Foreskin keratinocyte (primary cell): ENCODE measurements at places on chromosomes 12 and 14.

DNA sequence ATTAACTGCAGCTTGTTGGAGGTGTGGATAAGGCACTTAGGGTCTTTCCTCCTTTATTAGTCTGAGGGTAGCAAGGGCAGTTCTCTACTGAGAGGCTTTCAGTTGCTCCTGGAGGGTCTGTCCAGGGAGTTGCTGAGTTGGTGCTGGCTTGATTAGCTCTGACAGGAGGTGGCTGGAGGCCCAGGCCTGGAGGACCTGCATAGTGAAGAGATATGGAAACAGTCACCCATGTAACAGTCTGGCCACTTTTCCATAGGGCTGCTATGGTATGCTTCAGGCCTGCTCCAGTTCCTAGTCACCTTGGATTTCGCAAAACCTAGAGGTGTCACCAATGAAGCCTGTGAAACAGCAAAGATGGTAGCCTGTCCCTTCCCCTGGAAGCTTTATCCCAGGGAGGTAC, 143.3 kb upstream of the SLC38A2 start:
- DNase-seq, result no peak

- no peak for DNase-seq
Measured at GRCh38 chr12:30706476-30706875, 10.8 kb upstream of the IPO8 start.

DNA sequence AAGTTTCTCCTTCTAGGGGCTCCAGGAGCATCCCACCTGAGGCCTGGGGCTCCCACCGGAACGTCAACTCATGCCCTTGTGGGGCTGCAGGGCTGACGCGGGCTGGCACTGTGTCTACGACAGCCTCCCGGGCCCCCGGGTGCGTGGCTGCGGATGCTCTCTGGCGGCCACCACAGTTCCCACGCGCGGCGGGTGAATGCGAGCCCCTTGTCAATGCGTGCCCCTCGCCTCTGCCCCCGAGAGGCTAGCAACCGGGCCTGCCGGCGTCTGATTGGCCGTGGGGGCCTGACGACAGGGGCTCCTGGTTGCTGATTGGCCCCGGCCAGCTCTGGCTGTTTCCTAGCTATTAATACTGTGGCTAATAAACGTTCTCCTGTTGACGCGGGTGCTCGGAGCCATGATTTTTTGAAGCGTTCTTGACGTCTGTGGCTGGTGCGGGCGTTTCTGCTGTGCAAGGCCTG, 1.8 kb upstream of the MEG3 start:
- no peak for DNase-seq

DNA sequence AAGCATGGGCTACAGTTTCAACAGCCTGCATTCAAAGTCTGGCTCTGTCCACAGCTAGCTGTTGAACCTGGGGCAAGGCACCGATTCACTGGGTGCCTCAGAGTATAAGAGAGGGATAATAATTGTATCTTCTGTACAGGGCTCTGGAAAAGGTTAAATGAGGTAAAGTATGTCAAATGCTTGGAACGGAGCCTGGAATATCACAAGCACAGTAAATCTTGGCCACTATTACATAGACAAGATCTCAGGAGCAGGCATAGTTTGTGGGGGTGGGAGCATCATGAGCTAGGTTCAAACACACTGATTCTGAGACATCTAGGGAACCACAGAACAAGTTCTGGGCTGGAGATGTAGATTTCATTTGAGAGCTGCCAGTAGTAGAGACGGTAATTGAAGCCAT, 203.7 kb upstream of the NUDT4 start:
- DNase-seq, result no peak

- DNase-seq, result no peak
Measured at GRCh38 chr12:29048787-29049186, 100.3 kb upstream of the FAR2 start.

DNA sequence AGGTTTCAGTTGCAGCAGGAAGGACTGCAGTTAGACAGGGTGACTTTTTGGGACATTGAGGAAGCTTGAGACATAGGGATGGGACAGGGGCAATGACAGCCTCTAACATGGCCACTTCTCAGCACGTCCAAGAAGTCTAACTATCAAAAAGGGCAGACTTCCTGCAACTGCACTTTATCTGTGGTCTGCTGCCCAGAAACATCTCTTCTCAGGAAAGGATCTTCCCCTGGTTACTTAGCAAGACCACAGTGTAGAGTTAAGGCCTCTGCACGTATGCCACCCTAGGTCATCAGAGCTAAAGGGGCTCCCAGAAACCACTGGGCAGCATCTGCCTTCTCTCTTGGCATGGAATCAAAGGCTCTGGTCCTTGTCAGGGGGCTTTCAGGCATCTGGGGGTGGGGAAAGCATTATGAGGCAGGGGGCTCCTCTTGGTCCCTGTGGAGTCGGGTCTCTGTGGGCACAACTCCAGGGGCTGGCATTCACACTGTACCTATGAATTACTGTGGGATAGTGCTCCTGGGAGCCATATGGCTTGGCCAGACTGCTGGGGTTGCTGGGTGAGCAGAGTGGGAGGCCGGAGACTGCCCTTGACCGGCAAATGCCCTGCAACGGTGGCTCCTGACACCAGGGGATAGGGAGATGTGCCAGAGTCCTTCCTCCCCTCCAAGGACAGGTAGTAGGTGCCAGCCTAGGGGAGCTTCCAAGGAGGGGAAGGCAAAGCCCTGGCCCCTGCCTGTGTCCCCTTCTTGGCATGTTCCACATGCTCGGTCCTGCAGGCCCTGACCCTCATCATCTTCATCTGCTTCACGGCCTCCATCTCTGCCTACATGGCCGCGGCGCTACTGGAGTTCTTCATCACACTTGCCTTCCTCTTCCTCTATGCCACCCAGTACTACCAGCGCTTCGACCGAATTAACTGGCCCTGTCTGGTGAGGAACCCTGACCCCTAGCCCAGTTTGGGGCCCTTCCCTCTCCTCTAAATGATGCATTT, 1.0 kb downstream of the CMTM5 start:
- no peak for DNase-seq

GRCh38 chr12:65122703-65123102, 1.6 kb upstream of the WIF1 start:
- no peak for DNase-seq

DNA sequence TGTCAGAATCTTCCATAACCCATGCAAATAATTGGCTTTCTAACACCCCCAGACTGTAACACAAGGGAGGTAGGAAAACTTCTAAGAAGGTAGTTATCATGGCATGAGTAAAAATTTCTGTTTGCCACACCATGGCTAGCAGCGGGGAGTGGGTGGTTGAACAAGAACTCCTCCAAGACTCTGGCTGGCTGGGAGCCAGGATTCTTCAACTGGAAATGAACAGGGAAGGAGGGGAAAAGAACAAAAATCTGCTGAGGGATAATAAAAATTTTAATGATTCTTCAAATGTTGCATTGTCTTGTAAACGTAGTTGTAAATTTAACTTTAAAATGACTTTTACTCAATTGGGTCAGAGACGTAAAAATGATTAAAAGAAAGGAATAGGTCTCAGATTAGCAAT, 78.9 kb downstream of the AKAP6 start:
- DNase-seq, result no peak

DNA sequence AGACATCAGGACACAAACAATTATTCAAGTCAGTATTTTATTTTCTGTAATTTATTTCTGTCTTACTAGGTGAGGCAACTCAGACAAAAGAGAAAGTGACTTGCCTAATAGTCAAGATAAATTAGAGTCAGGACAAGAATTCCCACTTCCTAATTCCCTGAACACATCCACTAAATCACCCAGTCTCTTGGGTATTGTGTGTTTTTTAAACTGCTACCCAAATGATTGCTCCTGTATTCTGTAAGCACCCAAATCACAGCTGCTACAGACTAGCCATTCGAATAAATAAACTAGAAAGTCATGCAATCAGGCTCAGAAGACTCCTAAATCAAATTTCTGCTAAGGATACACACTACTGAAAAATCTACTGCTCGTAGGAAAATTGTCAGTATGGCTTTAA, 263.0 kb downstream of the DUSP6 start:
- no peak for DNase-seq

GRCh38 chr12:41073633-41074472, 114.3 kb upstream of the PDZRN4 start:
- no peak for DNase-seq

DNA sequence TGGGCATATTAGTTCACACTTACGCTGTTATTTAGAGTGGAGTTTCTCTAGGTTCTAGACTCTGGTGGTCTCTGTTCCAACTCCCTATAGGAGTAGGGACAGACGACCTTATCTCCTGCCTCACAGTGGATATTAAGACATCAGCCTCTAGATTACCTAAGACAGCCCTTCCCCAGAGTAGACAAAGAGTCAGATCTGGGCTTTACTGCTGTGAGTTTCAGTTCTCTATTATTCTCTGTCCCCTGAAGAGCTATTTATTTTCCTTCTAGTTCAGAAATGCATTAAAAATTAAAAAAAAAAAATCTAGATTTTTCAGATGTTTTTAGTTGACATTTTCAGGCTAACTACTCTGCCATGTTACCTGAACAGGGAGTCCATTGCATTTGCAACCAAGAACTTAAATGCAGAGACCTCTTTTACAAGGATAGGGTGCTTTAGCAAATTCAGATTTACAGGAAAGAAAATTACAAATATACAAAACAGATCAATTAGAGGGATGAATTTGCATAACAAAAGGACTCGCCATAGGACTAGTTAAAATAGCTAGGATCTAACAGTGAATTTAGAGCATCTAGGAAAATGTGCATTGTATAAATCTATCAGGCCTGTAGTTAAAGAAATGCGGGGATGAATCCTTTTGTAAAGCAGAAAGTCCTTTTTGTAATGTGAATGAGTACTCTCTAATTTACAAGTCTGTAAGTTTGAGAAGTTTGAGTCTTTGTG, 381.4 kb downstream of the APAF1 start:
- no peak for DNase-seq

- peak; percentile 93 for DNase-seq
Measured at GRCh38 chr12:46555406-46555852, 182.9 kb upstream of the SLC38A2 start.

DNA sequence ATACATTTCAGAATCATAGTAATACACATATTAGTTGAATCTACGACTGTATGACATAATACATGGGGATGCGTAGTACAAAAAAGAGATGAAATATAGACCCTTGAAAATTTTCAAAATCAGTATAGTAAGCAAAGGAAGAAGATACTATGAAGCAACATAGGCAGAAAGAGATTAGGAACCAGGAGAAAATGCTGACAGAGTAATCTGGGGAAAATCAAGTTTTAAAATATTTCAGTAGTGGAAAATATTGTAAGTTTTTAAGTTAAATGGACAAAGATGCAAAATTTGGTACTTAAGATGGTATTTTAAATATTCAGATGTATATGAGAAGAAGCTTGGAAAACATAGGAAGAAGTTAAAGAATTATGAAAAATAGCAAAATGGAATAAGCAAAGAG, 915.6 kb upstream of the LRFN5 start:
- no peak for DNase-seq

DNA sequence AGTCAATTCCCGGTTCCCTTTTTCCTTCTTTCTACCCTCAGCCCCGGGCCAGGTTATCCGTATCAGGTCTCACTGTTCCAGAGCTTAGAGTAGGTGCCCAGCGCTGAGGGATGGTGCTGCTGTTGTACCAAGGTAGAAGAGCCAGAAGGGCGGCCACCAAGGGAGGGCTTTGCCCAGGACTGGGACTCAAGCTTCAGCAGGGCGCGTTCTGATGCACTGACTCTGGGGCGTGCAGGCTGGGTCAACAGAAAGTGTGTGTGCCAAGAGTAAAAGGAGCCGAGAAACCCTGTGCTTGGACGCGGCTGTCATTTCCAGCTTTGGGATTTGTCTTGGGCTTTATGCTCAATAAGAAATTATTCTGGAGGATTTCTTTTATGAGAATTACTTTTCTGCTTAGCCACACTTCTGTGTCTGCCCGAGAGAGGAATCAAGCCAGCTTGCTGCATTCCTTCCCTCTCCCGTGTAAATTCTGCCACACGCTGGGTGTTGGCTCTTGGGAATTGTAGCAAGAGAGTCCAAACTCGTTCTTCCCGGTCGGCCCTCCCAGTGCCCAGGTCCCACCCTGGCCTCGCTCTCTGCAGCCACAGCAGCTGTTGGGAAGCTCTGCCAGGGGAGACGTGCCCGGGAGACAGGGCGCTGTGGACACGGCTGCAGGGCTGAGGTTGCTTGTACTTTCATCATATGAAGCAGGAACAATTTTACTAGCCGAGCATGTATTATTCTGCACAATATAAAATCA, 98.0 kb downstream of the FBXL14 start:
- no peak for DNase-seq

- DNase-seq, result no peak
Measured at GRCh38 chr14:64943556-64943955, 1.0 kb upstream of the GPX2 start.

GRCh38 chr14:31027847-31028246, 1.7 kb upstream of the STRN3 start:
- DNase-seq, result no peak

DNA sequence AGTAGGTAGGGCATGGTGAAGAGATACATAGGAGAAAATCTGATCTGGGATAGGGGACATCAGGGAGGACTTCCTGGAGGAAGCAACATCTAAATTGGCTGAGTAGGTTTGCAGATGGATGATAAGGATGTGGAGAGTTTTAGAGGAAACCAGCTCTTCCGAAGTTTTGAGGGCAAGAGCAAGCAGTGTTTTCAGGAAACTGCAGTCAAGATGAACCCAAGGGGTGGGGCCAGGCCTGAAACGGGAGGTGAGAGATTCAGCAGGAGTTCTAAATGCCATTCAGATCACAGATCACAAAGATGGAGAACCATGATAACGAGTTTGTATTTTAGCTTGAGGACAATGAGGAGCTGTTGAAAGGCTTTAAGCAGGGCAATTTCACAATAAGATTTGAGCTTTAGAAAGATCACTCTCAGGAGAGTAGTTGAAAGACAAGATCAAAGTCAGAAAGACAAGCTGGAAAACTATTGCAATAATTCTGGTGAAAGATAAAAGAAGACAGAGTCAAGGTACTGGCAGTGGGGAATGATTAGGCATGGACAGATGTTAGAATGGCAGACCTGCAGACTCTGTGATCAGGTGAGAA, 70.1 kb upstream of the PLXNC1 start:
- no peak for DNase-seq

DNA sequence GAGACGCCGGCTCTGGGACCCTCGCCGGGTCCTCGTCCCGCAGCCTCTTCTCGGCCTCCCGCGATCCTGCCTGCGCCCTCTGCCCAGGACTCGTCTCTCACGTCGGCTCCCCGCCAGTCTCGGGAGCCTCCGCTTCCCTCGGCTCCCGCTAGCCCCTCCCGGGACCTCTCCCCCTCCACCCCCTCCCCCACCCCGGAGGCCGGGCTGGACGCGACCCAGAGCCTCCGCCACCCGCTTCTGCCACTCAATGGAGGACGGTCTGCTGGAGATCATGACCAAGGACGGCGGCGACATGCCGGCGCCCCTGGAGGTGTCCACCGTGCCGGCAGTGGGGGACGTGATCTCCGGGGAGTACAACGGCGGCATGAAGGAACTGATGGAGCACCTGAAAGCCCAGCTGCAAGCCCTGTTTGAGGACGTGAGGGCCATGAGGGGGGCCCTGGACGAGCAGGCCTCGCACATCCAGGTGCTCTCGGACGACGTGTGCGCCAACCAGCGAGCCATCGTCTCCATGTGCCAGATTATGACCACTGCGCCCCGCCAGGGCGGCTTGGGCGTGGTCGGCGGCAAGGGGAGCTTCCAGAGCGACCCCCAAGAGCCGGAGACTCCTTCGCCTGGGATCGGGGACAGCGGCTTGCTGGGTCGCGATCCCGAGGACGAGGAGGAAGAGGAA, 568 bp downstream of the CCDC184 start:
- no peak for DNase-seq
